ENCODE measurements at places on chromosomes 12 and 14.

DNA sequence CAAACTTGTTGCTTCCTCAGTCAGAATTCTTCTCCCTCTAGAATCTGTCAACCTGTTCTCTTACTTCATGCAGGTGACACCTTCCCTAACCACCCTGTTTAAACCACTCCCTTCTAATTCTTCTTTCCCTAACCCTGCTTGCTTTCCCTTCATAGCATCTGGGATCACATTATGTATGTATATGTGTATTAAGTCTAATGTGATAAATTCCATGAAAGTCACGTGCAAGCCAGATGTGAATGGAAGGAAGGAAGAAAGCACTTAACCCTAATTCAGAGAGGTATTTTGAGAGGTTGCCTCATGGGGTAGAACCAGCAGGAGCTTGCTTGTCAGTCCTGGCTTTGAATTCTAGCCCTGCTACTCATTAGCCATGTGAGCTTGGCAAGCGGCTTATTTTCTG is 340.0 kb downstream of the TRHDE start:
- DNase-seq = peak; percentile 96

DNA sequence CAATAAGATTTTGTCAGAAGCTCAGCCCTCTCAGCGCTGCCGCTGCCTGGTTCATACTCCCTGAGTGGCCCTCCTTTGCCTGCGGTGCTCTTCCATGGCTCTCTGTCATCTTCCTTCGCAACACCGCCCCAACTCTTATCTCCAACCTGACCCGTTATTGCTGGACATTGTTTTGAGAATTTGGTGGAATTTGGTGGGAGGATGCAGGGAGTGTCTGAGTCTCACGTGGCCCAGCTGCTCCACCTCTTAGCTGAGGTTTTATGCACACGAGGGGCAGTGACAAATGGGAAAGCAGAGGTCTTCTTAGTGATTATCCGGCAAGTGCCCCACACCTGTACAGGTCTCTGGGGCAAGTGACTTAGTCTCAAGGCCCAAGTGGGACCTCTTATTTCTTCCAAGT is 97.5 kb upstream of the RPH3A start:
- no peak for DNase-seq

- DNase-seq = no peak
Observed at GRCh38 chr14:37602605-37603453, 7.4 kb downstream of the TTC6 start.

DNA sequence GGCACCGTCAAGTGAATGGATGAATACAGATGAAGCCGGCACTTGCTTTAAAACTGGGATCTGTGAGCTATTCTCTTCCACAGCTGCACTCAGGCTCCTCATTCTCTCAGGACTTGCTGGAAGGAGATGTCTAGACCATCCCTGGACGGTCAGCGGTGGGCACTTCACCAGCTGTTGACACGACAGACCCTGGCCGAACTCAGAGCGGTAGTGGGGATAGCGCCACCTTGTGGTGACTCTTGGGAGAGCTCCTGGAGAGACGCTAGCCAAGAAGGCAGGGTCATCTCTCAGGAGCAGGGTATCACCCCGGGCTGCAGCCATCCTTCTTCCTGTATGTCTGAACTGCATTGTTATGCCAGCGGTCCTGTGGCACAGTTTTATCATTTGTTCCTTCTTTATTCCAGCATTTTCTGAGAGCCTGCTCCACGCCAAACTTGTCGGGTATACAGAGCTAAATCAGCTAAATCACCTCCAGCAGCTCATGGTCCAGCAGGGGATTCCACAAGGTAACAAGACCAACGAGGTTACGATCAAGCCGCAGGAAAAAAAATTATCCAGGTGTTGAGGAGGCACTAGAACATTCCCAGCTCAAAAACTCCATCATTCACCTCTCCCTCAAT is 10.0 kb downstream of the WNT1 start:
- DNase-seq = no peak

GRCh38 chr14:62777510-62777909 is 267.7 kb downstream of the KCNH5 start:
- no peak for DNase-seq

- no peak for DNase-seq
Observed at GRCh38 chr14:86723254-86723624, 1193.3 kb downstream of the FLRT2 start.

- no peak for DNase-seq
Observed at GRCh38 chr12:56104815-56105608, 653 bp downstream of the PA2G4 start.

DNA sequence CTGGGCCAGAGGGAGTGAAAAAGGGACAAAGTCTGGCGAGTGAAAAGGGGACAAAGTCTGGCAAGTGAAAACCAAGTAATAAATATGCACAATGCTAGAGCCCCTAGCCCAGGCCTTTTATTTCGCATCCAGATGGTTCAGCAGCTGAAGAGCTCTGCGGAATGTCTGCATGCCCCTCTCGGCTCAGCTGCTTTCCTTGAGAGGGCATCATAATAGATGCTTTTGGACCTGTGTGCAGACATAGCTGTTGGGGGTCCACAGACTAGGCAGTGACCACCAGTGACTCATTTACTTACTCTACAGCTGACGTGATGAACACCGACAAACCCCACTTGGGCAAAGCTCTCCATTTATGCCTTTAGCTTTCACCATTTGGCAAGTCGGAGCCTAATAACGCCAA is 4.3 kb downstream of the NIN start:
- DNase-seq = no peak

GRCh38 chr14:71959055-71959454 is 26.8 kb downstream of the RGS6 start:
- no peak for DNase-seq

GRCh38 chr12:49111206-49111605 is 559 bp upstream of the LMBR1L start:
- DNase-seq = no peak

GRCh38 chr12:9243999-9244649 is 35.9 kb upstream of the PZP start:
- DNase-seq = no peak

DNA sequence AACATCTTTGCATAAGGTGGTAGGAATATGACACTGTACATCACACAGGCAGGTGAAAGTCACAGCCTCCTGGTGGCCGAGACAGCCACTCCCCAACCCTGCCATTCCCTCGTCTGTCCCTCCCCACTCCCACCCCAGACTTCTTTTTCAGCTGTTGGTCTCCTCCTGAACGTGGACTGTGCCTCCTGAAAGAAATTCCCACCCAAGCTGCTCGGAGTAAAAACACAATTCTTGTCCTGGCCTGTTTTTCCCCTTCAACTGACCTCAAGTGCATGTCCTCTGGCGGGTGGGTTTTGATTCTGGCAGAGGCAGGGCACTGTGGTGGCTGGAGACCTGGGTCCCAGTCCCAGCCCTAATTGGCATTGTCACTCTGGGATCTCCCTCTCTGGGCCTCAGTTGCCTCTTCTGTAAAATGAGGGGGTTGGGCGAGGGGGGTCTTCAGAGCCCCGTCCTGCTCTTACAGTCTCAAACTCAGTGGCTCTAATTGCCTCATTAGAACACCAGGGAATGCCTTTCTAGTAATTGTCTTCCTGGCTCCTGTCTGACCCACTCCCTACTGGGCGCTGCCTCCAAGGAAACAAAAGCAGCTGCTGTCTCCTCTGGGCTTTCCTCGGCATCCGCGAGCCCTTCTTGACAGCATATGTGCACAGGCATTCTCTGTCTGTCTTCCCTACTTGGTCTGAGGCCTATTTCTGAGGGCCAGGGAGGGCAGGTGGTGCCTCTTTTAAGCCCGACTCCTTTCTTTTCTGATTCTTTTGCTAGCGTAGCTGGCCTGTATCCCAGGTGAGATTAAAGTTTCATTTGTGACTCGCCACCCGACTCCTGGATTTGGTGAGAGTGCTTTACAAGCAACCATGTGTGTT is 186.6 kb upstream of the RMST start:
- no peak for DNase-seq

DNA sequence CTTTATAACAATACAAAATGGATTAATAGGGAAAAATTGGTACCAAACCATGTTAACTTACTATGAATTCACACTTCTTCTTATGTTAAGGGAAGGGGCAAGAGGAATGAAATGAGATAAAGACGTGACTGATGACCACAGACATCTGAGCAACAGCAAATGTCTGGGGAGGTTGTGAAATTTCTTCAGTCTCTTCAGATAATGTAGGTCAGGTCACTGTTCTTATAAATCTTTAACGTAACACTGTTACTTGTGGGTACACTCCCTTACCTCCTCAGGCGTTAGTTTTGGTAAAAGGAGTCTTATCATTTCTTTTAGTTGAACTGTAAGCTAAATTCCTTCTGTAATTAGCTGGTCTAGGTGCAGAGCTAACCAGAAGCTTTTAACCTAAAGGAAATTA is 405.0 kb upstream of the LRFN5 start:
- no peak for DNase-seq

- no peak for DNase-seq
Observed at GRCh38 chr14:67800743-67801142, 15.6 kb downstream of the ZFYVE26 start.

- DNase-seq = no peak
Observed at GRCh38 chr14:74203639-74204038, 35.6 kb upstream of the VSX2 start.

All from iPS DF 19.7 (cell line).